ENCODE measurements at places on chromosomes 16 and 17. TPM values are rescaled to one million over a fixed set of nuclear protein-coding genes. Genes with fewer than 3 reads are reported as not detected.

CES1 gene
- 52.2 TPM for total RNA-seq

FOXN1 gene
- total RNA-seq: not detected

IL32 gene
- 57.8 TPM for total RNA-seq

CX3CL1 gene
- total RNA-seq: 15.2 TPM

SALL1 gene
- total RNA-seq: 0.08 TPM

HBQ1 gene
- total RNA-seq: not detected

KAT2A gene
- 22.0 TPM for total RNA-seq

ABCA9 gene
- total RNA-seq: 32.7 TPM

CMTR2 gene
- total RNA-seq: 8.2 TPM

MYH13 gene
- total RNA-seq: not detected

ITPRIPL2 gene
- total RNA-seq: 15.3 TPM

TUBG2 gene
- total RNA-seq: 15.0 TPM

PHOSPHO1 gene
- total RNA-seq: 0.78 TPM

PRSS27 gene
- 0.30 TPM for total RNA-seq

PPP1R1B gene
- 0.89 TPM for total RNA-seq

KCNG4 gene
- not detected for total RNA-seq

ABCA6 gene
- 25.7 TPM for total RNA-seq

DNAH2 gene
- total RNA-seq: not detected

SGSM2 gene
- total RNA-seq: 26.3 TPM

SLC52A1 gene
- total RNA-seq: not detected

All from Right ventricle myocardium inferior (tissue), 1 donor.